ENCODE measurements at places on chromosomes 2 and 18. TPM values are rescaled to one million over a fixed set of nuclear protein-coding genes. Genes with fewer than 3 reads are reported as not detected.

IL18R1 gene
- polyA plus RNA-seq = 2.5 TPM

TBR1 gene
- polyA plus RNA-seq = not detected

CFC1 gene
- polyA plus RNA-seq = not detected

SIX3 gene
- polyA plus RNA-seq = not detected

SNTG2 gene
- polyA plus RNA-seq = 3.2 TPM

DNA sequence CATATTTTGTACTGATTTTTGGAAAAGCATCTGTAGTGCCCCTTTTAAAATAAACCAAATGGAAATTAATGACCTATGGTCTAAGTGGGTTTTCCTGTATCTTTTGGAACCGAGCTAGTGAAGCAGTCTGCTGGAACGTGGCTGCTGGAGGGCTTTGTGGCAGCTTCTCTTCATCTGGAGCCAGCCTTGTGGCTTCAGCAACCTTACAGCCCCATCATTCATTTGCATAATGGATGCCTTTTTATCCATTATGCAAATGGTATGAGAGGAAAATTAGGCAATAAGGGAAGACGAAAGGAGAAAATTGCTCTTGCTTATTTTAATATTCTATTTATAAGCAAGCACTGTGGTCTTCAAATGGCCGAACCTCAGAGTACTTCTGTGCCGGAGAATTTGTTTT is 421.0 kb downstream of the PARD3B start:
- DNase-seq = no peak

DNA sequence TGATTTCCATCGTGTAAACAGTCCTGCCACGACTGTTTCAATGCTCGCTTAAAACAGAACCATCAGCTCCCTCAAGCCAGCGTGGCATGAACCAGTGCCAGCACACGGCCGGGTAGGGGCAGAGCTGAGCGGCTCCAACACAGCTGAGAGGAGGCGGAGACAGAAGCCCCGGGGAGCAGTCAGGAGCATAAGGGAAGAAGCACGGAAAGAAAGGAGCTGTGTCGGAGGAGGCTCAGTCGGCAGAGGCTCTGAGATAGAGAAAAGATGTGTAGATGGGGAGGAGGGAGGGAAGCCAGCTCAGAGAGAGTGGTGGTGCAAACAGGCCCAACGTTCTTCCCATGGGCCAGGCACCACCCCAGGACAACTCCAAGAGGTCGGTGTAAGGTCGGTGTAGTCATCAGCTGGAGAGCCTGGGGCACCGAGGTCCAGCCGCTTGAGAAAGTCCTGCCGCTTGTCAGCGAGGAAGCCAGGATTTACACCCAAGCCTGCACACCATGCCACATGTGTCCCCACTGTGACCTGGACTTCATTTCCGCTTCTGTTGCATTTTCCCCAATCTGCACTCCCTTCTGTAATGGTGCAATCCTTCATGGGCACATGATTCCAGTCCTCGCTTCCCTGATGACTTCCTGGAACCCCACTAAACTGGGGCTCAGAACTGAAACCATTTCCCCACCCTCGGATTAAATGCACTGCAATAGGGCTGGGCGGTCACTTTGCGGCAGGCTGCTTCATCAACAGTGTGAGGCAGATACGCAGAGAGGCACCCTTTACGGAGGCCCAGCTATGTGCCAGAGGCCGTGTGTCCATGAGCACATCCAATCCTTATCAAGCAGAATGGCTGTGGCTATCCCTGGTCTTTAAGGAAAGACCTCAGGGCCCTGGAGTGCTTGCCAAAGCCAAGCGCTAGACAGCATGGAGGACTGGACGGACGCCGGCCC is 43.5 kb downstream of the CYP27C1 start:
- DNase-seq = no peak

GRCh38 chr2:157874997-157875640 is 1.0 kb downstream of the ACVR1 start:
- peak; percentile 56 for DNase-seq

- DNase-seq = no peak
These were observed 127.6 kb downstream of the QPCT start for GRCh38 chr2:37471994-37472393.

- DNase-seq = no peak
These were observed 1696.3 kb upstream of the TMEFF2 start for GRCh38 chr2:193891023-193891422.

Data from right renal cortex interstitium (tissue), 3 donors.